Activated T-cell treated with anti-CD3 and anti-CD28 coated beads, Interleukin-2, amount 50 U/mL, for 4 hours (primary cell): ENCODE measurements at places on chromosomes 1 and 21. TPM values are rescaled to one million over a fixed set of nuclear protein-coding genes. Genes with fewer than 3 reads are reported as not detected.

The PDC gene
- total RNA-seq, result not detected

The IL19 gene
- 0.19 TPM for total RNA-seq

The ZNF683 gene
- 0.30 TPM for total RNA-seq

DNA sequence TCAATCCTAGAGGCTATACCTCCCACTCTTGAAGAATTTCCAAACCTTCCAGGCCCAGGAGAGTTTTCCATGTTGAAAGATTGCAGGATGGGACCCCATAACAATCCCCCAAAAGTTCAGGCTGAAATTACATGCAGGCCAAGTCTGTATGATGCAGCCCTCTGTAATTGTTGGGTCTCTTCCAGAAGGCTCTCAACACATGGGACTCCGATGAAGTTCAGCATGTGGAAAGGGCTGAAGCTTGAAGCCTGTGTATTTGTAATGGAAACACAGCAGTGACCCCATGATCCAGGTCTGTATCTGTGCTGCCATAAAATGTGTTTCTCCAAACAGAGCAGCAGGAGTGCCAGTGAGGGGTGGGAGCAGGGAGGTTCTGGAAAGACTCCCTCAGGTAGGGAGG is 202.5 kb upstream of the LYPLAL1 start:
- DNase-seq, result no peak

DNA sequence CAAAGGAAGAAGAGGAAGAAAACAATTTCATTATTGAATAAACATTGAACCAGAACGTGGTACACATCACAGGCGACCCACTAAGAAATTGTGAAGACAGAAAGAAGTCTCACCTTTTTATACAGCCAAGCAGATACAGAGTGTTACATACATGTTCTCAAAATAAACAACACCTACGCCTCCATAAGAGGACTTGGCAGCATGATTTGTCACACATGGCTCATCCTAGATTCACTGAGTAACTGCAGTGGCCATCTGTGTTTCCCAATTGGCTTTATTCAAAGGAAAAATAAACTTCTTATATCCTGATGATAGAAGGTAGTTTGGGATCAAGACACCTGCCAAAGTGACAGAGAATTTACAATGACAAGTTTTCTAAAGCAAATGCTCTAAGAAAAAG is 7.6 kb upstream of the KRTAP19-8 start:
- no peak for DNase-seq

GRCh38 chr1:84407958-84408422 is 9.7 kb downstream of the DNASE2B start:
- DNase-seq, result no peak

DNA sequence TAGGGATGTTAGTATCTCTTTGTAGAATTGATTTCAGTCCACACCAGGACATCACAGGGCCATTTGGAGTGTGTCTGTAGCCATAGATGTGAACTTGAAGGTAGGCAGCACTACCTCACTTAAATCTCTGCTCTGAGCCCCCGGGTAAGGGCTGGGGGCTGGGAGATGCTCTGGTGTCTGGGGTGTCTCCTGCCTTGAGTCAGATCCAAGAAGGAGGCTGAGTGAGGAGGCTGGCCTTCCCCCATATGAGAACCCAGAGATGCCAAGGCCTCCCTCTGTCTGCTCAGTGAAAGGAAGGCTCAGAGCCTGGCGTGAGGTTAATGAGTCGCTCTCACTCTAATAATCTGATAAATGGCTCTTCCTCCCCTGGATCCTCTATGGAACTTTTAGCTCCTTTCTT is 161.6 kb downstream of the ACTL8 start:
- DNase-seq, result no peak

GRCh38 chr1:156495401-156496140 is 5.0 kb downstream of the MEF2D start:
- DNase-seq, result no peak

GRCh38 chr21:45302082-45303061 is 14.7 kb upstream of the POFUT2 start:
- DNase-seq, result peak; percentile 51

DNA sequence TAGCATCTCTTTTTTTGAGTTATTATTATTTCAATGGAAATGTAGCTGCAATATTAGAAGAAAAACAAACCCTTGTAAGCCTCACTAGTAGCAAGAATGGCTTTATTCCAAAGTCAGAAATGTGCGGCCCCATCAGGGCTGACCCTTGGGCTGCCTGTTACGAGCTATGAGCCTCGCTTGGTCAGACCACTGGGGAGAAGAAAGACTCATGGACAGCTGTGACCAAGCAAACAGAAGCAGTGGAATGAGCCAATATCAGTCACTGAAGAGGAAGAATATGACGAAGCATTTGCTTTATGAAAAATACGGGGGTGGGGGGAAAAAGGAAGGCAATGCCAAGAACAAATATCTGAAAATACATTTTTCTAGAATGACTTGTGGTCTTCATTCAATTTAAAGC is 504.5 kb downstream of the LMO4 start:
- no peak for DNase-seq

DNA sequence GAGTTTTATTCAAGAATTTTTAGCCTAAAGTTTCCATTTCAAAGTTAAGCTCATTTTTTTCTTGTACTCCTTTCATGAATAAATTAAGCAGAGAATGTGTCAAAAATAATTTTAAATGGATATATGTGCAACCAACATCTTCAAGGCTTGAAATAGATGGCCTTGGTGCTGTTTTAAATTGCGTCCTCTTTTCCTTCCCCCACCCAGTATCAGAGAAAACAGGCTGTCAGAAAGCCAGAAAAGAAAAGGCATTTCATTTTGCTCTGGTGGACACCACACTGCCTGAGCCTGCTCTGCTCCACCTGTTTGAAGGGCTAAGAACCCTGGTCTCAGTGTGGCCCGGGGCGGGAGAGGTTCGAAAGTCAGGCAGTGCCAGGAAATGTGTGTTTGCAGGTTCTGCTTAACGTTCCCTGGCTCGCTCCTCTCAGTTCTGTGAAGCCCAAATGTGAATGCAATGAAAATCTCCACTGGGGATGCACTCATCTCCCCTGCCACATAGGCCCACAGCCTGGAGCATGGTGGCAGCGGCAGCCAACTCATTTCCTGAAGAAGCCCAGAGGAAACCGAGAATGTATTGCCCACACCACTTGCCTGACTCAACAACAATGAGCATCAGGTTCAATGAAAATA is 134.4 kb downstream of the SDCCAG8 start:
- no peak for DNase-seq
